ENCODE measurements at places on chromosomes 7 and 10.

DNA sequence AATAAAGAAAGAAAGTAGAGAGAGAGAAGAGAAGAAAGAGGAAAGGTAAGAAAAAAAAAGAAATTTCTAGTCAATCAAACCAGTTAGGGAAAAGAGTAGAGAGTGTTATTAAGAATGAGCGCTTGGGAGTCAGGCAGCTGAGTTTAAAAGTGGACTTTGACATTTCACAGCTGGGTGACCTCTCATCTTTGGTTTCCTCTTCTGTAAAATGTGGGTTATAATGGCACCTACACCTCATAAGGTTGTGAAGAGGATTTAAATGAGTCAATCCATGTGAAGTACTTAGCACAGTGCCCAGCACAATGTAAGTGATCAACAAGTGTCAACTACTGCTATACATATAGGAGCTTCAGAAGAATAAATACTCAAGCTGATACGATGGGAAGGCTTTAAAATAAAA lies 12.2 kb downstream of the HOXA1 start:
- no peak for DNase-seq

DNA sequence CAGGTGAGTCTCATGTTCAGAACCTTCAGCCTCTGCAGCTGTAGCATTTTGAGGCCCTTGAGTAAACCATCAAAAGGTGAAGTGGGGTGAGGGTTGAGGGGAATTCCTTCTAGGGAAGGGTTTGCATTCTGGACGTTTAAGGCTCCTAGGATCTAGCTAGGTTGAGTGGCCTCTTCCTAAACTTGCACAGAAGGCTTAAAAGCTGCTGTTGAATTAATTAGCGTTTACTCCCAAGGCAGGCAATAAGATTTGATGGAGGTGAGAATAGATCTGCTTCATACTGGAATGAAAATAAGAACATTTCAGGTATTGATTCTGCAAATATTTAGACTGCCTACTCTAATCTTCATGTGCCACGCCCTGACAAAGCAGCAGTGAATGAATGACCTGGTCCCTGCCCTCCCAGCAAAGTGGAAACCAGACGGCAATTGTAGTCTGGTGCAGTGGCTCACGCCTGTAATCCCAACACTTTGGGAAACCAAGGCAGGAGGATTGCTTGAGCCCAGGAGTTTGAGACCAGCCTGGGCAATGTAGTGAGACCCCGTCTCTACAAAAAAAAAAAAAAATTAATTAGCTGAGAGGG lies 11.4 kb upstream of the KPNA7 start:
- DNase-seq: no peak

GRCh38 chr7:112226701-112227276 lies 20.3 kb downstream of the ZNF277 start:
- DNase-seq: no peak

- DNase-seq: no peak
Observed at GRCh38 chr7:114956702-114957101, 34.8 kb downstream of the MDFIC start.

GRCh38 chr10:114634609-114634979 lies 23.5 kb downstream of the ABLIM1 start:
- DNase-seq: no peak

DNA sequence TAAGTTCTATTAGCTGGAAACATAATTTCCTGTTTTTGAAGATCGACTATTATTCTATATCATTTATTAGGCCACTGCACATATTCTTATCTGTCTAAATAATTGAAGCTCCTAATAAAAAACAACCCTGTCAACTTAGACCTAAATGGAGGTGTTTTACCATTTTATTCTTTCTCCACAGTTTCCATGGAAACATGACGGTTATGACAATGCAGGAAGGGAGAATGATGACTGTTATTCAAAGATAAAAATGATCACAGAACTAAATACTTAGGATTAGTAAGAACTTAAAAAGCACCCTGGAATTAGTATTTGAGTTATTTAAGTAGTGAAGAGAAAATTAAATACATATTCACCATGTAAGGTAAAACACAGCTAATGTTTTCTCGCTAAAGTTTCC lies 119.9 kb upstream of the DKK1 start:
- no peak for DNase-seq

DNA sequence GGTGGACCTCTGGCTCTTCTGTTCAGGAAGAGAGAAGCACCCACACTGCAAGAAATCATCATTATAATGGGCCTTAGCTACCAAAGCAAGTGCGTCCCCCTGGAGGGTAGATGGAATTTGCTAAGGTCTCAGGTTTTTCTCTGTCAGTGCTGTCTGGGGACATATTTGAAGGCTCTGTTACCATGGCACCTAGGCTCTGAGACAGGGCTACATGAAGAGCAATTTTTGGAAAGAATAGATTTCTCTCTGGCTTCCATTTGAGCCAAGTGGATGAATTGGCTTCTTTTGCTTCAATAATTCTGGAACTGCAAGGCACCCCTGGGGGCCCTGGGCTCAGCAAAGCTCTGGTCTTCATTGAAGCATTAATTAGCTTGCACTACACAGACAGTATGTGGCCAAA lies 349.1 kb upstream of the GALNT17 start:
- no peak for DNase-seq

DNA sequence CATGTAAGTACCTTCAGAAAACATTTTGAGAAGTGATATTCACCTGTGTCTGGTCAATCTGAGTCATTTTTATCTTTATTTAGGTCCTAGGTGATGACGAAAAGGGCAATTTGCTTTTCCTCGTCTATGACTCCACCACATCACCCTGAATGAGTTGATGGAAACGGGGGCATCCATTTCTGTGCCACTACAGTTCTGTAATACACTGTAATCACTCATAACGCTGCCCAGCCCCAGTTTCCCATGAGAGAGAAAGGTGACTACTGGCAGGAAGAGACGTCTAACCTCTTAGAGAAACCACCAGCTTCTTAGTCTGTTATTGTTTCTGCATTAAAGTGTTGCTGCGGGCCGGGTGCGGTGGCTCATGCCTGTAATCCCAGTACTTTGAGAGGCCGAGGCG lies 205.3 kb upstream of the MKLN1 start:
- DNase-seq: no peak

DNA sequence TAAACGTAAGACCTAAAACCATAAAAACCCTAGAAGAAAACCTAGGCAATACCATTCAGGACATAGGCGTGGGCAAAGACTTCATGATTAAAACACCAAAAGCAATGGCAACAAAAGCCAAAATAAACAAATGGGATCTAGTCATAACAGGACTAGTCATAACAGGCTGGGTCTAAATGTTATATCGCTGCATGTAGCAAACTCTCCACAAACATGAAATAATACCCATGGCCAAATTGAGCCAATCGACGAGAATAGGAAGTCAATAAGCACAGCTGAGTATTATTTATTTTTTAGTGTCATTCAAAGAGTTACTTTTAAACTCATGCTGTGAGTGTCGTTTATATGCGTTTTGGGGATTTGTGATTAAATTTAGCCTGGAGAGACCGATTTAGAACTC lies 225.1 kb downstream of the TFEC start:
- DNase-seq: no peak

DNA sequence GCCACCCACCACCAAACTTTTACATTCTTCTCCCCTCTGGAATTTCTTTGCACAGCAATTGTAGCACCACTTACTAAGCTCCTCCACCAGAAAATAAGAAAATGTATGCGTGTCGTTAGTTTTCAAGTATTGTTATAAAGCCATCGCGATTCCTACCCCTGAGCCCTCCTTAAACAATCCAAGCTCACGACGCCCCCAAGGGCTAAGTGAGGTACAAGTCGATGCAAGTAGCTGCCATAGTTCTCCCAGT lies 1.3 kb downstream of the FRAT2 start:
- DNase-seq: no peak

GRCh38 chr10:80598084-80598798 lies 60.5 kb downstream of the SH2D4B start:
- DNase-seq: no peak

GRCh38 chr10:11702264-11702663 lies 39.9 kb upstream of the ECHDC3 start:
- no peak for DNase-seq
